Transverse colon (tissue), 4 donors: ENCODE measurements at places on chromosomes 4 and X.

DNA sequence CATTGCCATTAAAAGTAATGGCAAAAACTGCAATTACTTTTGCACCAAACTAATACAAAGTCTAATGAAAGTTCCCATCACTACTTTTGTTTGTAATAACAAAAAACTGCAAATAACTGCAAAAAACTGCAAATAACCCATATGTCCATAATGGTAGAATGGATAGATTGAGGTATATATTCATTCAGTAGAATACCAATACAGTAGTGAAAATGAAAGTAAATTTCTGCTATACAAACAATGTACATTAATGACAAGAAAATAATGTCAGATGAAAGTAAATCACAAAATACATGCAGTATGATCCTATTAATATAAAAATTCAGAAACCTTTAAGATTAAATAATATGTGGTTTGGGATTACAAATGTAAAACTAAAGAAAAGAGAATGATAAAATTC lies 41.3 kb upstream of the CEP135 start:
- no peak for DNase-seq

- DNase-seq, result no peak
Observed at GRCh38 chr4:3233391-3234071, 15.4 kb upstream of the MSANTD1 start.

DNA sequence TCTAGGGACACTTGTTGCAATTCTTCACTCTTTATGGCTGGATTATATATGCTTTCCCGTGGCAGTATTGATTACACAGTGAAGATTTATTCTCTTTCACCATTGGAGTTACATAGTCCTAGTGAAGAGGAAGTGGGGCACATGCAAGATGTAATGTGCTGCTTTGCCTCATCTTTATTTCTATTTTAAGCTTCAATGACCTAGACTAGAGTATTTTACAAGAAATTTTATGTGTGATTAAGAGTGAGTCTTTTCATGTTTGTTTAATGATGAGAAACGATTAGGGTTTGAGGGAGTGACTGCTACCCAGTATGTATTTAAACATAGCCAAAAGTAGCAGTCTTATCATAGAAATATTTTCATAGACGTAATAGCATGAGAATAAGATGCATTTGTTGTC lies 30.8 kb downstream of the DIAPH2 start:
- DNase-seq, result no peak

DNA sequence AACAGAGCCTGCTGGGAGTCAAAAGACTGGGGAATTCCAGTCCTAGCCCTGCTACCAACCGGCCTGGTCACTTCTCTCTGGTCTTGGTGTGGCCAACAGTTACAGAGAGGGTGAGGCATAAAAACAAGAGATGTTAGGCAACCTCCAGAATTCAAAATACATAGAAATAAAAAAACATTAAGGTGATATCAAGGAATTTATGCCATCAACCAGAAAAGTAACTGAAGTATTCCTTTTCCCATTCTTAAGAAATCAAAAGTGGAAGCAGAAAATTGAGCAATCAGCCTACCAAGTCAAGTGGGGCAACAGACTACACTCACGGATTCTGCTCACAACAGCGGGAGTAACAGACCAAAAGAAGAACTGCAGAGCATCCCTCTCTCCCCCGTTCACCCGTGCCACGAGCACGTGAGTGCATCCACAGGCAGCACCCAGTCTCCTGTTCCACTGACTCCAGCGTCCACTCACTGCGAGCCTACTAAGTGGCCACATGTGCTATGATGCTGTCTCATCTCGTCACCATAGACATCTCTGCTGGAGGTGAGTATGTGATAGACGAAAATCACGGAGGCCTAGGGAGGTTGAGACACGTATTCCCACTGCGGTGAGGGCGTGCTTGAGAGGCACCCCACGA lies 29.3 kb downstream of the AFAP1 start:
- DNase-seq, result no peak

- DNase-seq, result no peak
Observed at GRCh38 chr4:75644095-75644494, 13.8 kb upstream of the CDKL2 start.

DNA sequence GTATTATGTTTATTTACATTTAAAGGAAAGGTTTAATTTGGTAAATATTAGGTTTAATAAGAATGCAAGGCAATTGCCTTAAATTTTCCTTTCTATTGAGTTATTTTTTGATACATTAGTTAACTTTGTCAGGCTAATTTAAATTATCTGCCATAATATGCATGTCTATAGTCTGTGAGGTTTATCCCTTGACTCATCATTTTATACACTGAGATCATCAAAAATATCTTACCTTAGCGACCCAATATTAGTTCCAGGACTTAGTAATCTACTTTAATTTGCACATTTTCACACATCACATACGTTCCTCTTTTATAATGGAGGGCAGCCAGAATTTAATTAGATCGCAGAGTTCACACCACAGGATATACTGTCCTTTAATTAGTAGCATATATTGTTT lies 999.5 kb upstream of the GRID2 start:
- DNase-seq, result no peak

- DNase-seq, result no peak
Observed at GRCh38 chr4:81781799-81782198, 310.1 kb upstream of the RASGEF1B start.

GRCh38 chr4:183356173-183356830 lies 34.1 kb upstream of the CLDN24 start:
- no peak for DNase-seq

- DNase-seq, result no peak
Observed at GRCh38 chr4:2797545-2798305, 4.8 kb downstream of the SH3BP2 start.

GRCh38 chrX:129641941-129642340 lies 12.8 kb downstream of the APLN start:
- no peak for DNase-seq

GRCh38 chrX:150450519-150451177 lies 87.5 kb downstream of the MAMLD1 start:
- no peak for DNase-seq

GRCh38 chr4:128424527-128425497 lies 137.2 kb upstream of the PGRMC2 start:
- DNase-seq, result no peak

DNA sequence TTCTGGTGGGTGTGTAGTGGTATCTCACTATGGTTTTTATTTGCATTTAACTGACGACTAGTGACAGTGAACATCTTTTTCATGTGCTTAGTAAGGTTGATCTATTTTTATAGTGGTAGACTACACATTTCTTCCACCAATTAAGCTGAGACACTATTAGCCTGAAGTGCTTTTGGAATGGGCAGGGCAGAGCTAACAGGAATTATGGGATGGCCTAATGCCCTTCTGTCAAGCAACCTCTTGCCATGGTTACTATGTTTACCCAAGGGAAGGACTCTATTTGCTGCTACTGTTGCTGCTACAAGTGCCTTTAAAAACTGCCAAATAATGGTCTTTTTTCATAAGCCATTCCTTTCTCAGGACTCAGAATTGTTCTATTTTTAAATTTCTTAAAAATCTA lies 676.7 kb upstream of the ACTRT1 start:
- no peak for DNase-seq

GRCh38 chr4:106287353-106287969 lies 28.5 kb downstream of the TBCK start:
- no peak for DNase-seq

DNA sequence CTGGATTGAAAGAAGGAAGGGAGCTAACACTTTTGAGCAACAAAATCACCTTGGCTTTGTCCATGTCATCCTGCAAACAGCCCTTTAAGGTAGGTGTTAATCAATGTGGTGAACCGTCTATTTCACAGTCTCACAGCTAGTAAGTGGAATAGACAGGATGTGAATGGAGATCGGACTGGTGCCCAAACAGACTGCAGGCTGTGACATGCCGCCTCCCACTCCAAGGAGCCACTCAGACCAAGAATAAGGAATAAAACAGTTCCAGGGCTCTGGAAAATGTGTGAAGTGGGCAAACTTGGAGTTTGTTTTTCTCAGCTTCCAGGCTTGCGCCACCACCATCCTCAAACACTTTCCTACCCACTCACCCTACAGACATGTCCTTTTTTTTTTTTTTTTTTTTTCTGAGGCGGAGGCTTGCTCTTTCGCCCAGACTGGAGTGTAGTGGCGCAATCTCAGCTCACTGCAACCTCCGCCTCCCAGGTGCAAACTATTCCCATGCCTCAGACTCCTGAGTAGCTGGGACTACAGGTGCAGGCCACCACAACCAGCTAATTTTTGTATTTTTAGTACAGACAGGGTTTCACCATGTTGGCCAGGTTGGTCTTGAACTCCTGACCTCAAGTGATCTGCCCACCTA lies 57.7 kb upstream of the SEC24B start:
- no peak for DNase-seq

DNA sequence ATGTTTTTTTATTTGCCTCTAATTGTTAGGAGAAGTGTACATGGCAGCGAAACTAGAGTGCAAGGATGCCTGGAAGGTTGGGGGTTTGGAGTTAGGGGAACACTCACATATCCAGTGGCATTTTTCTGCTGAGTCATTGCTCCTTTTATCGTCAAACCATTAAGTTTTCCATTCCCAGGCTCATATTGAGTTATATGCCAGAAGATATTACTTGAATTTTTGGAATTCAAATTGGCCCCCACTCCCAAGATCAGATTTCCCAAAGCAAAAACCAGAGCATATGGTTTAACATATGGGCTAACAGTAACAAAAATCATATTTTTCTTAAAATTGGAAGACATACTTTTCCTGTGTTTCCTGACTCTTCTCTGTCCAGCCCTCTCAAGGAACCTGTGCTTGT lies 152.7 kb downstream of the FSTL5 start:
- DNase-seq, result no peak

DNA sequence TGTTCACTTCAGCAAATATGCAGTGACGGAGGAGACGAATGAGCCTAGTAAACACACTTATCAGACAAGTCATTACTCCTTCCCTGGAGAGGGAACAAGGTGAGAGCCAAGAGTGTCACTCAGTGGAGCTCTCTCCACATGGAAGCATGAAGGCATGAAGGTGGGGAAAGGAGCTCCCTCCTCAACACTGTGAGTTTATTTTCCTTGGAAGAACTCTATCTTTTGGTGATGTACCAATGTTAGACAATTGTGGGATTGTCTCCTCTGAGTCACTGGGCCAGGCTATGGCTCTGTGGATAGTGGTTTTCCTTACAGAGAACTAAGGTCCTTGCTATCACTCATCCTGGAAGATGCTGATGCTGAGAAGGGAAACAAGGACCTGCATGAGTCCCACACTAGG lies 200.2 kb downstream of the CPEB2 start:
- DNase-seq, result no peak

- DNase-seq, result no peak
Observed at GRCh38 chrX:33336783-33337182, 125.4 kb upstream of the DMD start.

GRCh38 chr4:17029964-17030363 lies 131.5 kb upstream of the LDB2 start:
- no peak for DNase-seq

GRCh38 chr4:102091656-102092055 lies 253.6 kb downstream of the SLC39A8 start:
- no peak for DNase-seq

GRCh38 chr4:122842984-122843531 lies 16.4 kb downstream of the FGF2 start:
- peak; percentile 42 for DNase-seq

- DNase-seq, result no peak
Observed at GRCh38 chr4:122636697-122637096, 15.8 kb upstream of the IL21 start.

- DNase-seq, result no peak
Observed at GRCh38 chrX:44690129-44690528, 147.5 kb upstream of the FUNDC1 start.

DNA sequence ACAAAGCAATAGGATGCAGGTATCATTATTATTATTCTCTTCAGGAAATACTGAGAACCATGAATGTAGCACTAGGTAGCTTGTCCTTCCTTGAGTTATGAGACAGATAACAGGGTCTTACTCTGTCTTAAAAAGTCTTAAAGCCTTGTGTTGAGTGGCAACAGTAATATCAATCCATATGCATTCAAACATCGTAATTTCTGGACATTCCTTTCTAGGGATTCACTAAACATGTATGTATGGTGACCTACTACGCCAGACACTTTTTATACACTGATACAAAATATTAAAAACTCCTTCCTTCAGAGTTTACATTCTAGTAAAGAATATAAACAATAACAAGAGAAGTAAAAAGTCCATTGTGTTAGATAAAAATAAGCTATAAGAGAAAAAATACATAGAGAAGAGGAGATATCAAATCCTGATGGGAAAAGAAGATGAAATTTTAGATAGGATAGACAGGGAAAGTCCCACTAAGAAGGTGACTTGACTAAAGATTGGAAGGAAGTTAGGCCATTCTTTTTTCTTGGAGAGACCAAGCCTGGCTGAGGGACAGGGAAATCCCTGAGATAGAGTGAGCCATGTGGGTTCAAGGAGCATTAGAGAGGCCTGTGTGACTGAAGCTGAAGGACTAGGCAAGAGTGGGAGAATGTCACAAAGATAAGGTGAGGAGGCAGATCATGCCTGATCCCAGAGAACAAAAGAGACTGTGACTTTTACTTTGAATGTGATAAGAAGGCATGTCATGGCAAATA lies 5.0 kb upstream of the DDX60L start:
- DNase-seq, result no peak

GRCh38 chr4:154088741-154089140 lies 299.9 kb upstream of the SFRP2 start:
- no peak for DNase-seq

DNA sequence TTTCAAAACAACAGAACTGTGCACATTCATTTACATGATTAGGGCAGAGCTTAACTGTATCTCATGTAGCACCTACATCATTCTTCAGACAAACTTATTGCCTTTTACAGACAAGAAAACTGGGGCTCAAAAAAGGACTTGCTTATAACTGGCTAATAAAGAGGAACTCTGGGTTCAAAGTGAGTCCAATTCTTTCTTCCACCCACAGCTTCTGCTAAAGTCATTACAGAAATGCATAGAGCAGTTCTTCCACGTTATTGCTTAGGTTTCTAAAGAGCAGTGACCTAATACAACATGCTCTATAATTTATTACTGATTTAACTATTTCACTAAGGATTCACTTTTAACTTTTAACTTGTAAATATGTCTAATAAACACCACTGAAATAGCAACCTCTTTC lies 60.6 kb downstream of the ELOVL6 start:
- DNase-seq, result no peak

- no peak for DNase-seq
Observed at GRCh38 chr4:138977524-138977923, 38.1 kb upstream of the NOCT start.
